ENCODE measurements at places on chromosomes 12 and 14. TPM values are rescaled to one million over a fixed set of nuclear protein-coding genes. Genes with fewer than 3 reads are reported as not detected.
A peak's percentile ranks its signal among the peaks of the same experiment; 100 is the strongest.

DNA sequence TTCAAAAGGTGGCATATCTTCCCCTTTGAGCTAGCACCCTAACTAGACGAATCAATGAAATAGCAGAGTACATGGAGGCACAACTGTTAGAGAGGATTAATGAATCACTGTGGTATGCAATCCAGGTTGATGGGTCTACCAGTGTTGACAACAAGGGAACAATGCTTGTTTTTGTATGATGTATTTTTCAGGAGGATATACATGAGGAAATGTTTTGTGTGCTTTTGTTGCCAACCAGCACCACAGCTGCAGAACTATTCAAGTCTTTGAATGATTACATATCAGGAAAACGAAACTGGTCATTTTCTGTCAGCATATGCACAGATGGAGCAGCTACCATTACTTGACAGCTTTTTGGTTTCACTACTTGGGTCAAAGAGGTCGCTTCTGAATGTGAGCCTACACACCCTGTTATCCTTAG is 142.6 kb downstream of the GPHN start:
- no peak for DNase-seq

DNA sequence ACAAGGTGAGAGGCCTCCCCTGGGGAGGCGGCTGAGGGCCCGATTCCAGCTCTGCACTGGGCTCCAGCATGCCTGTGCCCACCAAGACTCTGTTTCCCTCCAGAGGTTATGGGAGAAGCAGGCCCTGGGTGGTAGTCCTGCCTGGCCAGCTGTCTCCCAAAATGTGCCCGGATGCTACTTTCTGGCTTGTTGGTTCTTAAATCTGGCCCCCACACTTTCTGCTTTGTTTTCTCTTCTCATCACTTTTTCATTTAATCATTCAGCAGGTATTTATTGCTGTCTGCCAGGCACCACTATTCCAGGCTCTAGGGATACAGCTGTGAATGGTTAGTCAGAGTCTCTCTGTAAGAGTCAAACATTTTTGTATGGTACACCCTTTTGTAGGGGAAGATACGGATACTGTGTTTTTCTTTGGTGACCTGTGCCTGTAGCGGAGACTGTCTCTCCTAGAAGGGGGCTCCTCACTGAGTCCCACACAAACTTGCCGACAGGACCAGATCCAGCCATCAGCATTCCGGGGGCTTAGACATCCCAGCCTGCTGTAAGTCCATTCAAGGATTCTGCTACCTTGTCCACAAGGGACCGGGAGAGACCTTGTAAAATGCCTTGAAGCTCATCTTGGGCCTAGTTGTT is 3.8 kb downstream of the DHRS2 start:
- DNase-seq = no peak

GRCh38 chr14:39265033-39265432 is 31.3 kb downstream of the MIA2 start:
- peak; percentile 17 for DNase-seq

DNA sequence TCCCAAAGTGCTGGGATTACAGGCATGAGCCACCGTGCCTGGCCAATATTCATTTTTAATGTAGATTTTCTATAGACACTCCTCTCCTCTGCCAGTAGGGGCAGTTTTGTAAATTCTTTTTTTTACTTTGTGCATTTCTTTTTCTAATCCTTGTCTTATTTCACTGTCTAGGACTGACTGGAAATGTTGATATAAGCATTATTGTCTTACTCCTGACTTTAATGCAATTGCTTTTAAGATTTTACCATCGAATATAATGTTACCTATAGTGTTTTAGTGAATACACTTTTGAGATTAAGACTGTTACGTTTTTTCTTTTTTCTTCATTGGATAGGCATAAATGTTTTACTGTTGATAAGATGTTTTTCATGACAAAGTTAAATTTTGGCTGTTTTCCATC is 35.4 kb upstream of the EMP1 start:
- DNase-seq = no peak

DNA sequence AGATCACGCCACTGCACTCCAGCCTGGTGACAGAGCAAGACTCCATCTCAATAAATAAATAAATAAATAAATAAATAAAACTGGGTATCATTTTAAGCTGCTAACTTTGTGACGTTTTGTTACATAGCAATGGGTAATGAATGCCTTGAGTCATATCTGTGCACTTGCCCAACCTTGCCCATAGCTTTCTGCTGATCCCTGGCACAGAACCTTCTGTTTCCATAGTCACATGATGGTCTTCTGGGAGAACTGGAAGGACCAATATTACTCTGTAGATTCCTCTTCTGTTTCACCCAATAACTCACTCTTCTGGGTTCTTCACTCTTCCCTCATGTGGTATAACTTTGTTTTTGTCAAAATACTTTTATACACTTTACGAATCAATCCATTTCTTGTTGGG is 140.8 kb downstream of the SCARB1 start:
- DNase-seq = no peak

GRCh38 chr14:76964695-76965094 is 63.8 kb downstream of the IRF2BPL start:
- no peak for DNase-seq

GRCh38 chr12:3150931-3151835 is 74.0 kb downstream of the TSPAN9 start:
- peak; percentile 77 for DNase-seq

DNA sequence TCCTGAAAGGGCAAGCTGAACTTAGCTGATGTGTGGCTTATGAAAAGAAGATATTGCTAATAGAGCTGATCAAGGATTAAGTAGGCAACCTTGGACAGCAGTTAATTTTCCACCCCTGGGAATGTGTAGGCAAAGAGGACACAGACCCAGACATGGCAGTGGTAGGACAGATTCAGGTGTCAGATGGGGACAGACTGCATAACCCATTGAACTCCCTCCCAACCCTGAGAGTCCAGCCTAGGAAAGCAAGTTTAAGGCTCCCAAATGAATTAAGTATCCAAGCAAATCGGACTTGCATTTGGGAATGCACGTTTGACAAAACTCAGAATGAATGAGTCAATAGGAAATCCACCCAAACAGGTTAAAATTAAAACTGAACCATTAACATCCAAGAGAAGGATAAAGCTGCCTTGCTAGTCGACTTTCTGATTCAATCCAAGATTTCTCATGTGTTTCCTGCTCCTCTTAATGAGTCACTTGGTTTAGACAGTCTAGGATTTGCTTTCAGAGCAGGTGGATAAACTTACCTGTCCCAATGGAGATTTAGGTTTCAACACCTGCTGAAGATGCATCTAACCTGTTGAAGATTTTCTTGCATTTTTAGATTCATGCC is 385.4 kb downstream of the CCDC91 start:
- DNase-seq = no peak

GRCh38 chr12:53171725-53172329 is 8.7 kb upstream of the ZNF740 start:
- DNase-seq = no peak

DNA sequence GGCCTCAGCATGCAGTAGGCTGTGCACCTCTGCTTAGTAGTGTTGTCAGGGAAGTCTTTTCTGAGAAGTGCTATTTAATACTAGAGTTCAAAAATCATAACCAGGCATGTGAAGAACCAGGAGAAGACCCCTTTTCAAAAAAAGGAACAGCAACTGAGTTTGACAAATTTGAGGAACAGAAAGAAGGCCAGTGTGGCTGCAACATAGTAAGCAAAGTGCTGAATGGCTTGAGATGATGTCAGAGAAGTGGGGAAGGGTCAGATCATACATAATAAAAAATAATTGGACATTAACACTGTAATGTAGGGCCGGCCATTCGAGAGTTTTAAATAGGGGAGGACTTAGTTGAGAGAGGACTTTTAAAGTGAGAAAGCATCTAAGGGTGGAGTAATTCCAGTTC is 11.1 kb upstream of the CNTN1 start:
- no peak for DNase-seq

DNA sequence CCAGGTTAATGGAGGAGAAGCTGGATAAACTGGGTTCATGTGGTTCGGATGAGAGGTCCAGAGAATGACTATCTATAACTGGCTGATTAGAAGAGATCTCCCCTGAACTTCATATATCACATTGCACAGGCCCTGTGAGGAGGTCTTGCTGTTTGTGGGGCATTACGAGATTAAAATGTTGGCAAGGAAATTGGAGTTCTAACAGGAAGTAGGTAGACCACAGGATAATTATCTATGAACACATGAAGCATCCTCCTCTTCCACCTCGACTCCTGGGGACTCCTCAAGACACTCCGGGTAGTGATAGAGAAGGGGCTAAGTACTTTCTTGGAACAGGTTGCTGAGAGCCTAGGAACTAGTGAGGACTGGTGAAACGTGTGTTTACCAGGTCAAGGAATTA is 418.8 kb downstream of the KCNH5 start:
- no peak for DNase-seq

- no peak for DNase-seq
Observed at GRCh38 chr12:89883630-89884389, 175.2 kb upstream of the ATP2B1 start.

- DNase-seq = no peak
Observed at GRCh38 chr14:92465353-92466055, 48.1 kb upstream of the RIN3 start.

- peak; percentile 17 for DNase-seq
Observed at GRCh38 chr14:88232771-88233170, 90.3 kb downstream of the KCNK10 start.

- no peak for DNase-seq
Observed at GRCh38 chr12:49937639-49938300, 12.8 kb upstream of the AQP2 start.

- DNase-seq = no peak
Observed at GRCh38 chr14:70635971-70636595, 5.6 kb upstream of the TTC9 start.

GRCh38 chr12:62468397-62468796 is 1.8 kb downstream of the MON2 start:
- no peak for DNase-seq

GRCh38 chr14:68711561-68712309 is 81.1 kb downstream of the ZFP36L1 start:
- no peak for DNase-seq

The NTF3 gene
- total RNA-seq = 12.7 TPM

The SDSL gene
- total RNA-seq = 41.7 TPM

The STYK1 gene
- total RNA-seq = 1.0 TPM

The C1R gene
- 2.9 TPM for total RNA-seq

The OR10G3 gene
- total RNA-seq = not detected

The PTGER2 gene
- 6.5 TPM for total RNA-seq

The TAS2R46 gene
- total RNA-seq = not detected

The VRK1 gene
- total RNA-seq = 146 TPM

The PIK3C2G gene
- total RNA-seq = not detected

The AQP6 gene
- total RNA-seq = not detected

The SAMD15 gene
- 4.5 TPM for total RNA-seq

The RERGL gene
- not detected for total RNA-seq

Measured in Daoy (cell line).